ENCODE measurements at places on chromosomes 2 and 18. TPM values are rescaled to one million over a fixed set of nuclear protein-coding genes. Genes with fewer than 3 reads are reported as not detected.

DNA sequence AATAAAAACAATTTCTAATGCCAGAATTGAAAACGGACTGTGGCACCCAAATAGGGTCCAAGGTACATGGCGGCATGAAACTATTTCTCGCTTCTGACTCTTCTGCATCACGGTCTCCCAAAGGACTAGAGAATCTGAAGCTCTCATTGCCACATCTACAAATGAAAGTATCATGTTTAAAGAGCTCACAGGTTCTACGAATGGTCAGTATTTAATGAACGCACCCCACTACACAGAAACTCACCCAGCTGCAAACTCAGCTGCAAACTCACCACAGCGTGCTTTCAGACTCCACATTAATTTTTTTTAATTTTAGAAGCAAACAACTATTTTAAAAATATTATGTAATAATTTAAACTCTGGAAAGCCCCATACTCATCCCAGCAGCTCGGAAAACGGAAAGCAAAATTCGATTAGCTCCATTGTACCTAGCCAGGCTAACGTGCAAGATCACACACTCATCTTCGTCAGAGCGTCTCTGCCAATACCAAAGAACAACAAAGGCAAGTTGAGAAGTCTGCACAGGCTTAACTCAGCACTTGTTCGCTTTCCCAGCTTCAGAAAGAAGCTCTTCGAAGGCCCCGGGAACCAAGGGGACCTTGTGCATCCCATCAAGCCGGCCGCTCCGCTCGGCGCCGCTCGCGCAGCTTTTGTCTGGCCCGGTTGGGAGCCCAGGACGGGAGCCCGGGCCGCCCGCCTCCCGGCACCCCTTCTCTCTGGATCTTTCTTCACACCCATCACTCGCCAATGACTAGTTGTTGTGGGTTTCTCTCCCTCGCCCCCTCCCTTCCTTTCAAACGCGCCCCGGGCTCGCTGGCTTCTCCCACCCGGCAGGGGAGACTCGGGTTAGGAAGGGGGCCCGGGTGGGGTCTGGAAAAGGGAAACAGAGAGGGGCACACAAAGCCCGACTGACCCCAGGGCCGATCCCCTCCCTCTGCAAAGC is 785 bp downstream of the CLASP1 start:
- peak; percentile 65 for DNase-seq

DNA sequence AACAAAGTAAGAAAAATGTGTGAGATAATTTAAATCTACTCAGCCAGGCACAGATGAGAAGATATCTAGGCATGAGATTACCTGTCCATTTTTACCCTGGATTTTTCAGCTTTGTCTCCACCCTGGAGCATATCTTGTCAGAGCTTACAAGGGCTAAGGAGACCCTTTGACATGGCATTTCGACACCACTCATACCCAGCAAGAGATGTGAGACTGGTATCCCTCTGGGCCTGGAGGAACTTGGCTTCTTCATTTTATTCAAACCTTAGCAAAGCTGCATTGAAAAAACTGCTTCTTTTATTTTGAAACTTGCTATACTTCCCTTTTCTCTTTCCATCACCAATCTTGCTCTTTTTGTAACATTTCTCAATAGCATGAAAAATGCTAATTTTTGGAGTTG is 194.9 kb upstream of the HNMT start:
- DNase-seq, result no peak

DNA sequence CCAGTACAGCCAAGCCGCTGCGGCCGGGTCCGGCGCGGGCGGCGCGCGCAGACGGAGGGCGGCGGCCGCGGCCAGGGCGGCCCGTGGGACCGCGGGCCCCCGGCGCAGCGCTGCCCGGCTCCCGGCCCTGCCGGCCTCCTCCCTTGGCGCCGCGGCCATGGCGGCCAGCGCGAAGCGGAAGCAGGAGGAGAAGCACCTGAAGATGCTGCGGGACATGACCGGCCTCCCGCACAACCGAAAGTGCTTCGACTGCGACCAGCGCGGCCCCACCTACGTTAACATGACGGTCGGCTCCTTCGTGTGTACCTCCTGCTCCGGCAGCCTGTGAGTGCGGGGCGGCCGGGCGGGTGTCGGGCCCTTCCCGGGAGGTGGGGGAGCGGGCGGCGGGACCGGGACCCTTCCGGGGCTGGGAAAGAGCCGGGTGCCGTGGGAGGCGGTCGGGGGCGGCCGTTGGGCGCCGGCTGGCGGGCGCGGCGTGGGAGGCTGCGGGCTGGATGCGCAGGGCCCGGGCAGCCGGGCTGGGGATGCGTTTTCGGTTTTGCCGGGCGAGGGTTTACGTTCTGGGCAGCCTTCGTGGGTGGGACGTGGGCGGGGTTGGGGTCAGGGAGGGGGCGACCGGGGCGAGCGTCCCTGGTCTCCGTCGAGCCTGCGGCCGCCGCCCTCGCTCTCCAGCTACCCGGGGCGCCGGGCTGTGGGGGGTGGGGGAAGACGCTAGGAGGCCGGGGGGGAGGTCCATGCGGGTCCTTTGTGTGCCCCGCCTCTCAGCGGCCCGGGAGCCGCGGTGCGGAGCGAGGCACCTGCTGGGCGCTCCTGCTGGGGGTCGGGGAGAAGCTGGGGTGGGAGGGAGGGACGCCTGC is 537 bp downstream of the AGFG1 start:
- no peak for DNase-seq

DNA sequence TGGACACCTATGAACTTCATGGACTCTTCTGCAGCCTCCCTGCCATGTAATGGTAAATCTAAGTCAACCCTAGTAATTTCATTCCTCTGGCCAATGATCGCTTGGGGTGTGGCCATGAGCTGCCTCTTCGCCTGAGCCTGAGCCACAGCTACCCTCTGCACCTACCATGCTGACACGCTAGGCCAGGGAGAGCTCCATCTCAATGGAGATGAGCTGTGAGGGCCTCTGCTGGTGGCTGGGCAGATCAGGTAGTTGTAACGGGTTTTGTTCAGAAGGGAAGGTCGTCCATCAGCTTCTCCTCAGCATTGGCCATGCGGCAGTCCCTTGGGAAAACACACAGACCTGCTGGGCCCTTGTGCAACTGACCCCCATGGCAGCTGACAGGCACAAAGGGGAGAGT is 24.4 kb downstream of the MPHOSPH10 start:
- no peak for DNase-seq

- peak; percentile 59 for DNase-seq
Observed at GRCh38 chr2:165015052-165015642, 59.8 kb upstream of the SLC38A11 start.

GRCh38 chr2:226560325-226560724 is 239.3 kb downstream of the IRS1 start:
- DNase-seq, result no peak

Gene CIB4
- polyA plus RNA-seq, result not detected

Gene NOL4
- not detected for polyA plus RNA-seq

GRCh38 chr2:218363736-218364135 is 7.1 kb downstream of the CATIP start:
- no peak for DNase-seq

- DNase-seq, result no peak
Observed at GRCh38 chr2:138877421-138877820, 97.2 kb upstream of the NXPH2 start.
